ENCODE measurements at places on chromosomes 11 and 22.

DNA sequence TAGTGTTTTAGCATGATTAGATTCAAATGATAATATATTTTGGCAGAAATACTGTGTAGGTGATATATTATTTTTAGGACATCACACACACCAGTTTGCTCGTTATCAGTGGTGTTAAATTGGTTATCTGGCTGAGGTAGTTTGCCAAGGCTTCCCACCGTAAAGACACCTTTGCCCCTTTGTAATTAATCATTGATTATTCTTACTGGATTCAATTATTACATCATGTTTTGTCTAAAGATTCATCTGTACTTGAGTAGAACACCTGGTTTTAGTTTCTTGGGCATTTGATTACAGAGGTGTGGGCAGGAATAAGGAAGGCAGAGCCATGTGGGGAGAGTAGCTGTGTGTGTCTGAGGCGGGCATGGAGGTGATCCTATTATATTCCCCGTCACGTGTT lies 39.5 kb upstream of the ST14 start:
- no peak for DNase-seq

DNA sequence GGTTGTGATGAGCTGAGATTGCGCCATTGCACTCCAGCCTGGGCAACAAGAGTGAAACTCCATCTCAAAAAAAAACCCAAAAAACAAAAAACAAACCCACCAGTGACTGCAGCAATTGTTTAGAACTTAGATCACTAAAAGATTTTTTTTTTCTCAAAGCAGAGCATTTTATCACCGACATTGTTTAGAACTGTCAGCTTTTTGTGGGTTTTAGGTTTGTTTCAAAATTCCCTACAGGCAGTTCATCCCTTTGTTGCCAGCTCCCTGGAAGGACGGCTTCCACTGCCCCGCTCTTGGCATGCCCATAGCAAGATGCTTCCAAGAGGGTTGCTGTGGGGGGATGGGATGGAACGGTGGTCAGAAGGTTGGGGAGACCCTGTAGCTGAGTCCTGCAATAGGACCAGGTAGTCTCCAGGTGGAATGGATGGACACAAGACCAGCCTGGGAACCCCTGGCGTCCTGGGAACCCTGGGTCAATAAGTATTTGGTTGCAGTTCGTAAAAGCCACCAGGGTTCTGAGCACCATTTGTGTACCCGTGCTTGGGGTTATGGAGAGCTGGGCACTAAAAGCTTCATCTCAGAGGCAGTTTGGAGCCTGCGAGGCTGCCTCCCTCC lies 46.7 kb downstream of the TSPAN18 start:
- no peak for DNase-seq

GRCh38 chr22:32073823-32074380 lies 30.8 kb downstream of the SLC5A1 start:
- DNase-seq = no peak

DNA sequence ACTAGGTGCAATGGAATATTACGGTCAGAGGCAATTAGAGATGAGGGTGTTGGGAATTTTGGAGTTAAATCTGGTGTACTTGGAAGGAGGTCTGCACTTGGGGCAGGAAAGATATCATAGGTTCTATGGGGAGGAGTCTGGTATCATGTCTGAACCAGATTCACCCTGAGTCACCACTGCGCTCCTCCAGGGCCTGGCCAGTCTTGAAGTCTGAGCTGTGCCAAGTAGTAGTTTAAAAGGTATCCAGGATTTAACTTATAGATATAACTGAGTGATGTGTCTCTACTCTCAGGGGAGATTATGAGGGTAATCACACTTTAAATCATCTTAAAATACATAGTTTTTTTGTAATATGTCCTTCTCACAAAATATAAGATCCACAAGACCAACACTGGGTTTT lies 6.6 kb downstream of the CNGA4 start:
- no peak for DNase-seq

- no peak for DNase-seq
Measured at GRCh38 chr22:17808693-17809403, 34.6 kb upstream of the BID start.

GRCh38 chr11:119446434-119446833 lies 23.5 kb upstream of the THY1 start:
- DNase-seq = no peak

GRCh38 chr11:11239959-11240358 lies 113.1 kb downstream of the CSNK2A3 start:
- no peak for DNase-seq

DNA sequence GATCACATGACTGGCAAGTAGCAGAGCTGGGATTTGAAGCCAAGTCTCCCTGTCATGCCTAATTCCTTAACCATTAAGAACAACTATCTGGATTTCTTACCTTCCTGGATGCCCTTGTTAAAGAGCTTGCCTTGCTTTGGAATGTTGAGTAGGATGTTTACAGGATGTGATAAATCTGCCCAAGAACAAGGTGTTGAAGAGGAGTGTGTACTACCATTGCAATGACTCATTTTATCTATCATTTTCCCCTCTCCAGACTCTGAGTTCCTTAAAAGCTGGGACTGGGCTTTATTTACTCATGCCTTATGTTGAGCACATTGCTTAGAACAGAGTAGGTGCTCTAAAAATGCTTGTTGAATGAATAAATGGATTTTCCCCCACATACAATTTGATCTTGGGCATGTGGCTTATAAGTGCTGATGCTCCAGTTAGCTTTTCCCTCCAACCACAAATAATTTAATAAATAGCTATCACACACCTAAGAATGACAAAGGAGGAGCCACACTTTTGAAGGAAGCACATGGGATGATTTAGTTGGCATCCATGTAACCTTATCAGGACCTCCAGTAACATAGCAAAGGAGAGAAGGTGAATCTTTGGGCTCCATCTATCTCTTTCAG lies 268.6 kb upstream of the SESN3 start:
- no peak for DNase-seq

- peak; percentile 57 for DNase-seq
Measured at GRCh38 chr11:121112498-121113455, 11.7 kb downstream of the TECTA start.

Data from Karpas-422 (cell line).